NCI-H1436 treated with DMSO at 0.1 percent for 48 hours (cell line): ENCODE measurements at places on chromosomes 13 and 19.

- DNase-seq, result no peak
Observed at GRCh38 chr13:112772929-112773328, 83.1 kb downstream of the ATP11A start.

DNA sequence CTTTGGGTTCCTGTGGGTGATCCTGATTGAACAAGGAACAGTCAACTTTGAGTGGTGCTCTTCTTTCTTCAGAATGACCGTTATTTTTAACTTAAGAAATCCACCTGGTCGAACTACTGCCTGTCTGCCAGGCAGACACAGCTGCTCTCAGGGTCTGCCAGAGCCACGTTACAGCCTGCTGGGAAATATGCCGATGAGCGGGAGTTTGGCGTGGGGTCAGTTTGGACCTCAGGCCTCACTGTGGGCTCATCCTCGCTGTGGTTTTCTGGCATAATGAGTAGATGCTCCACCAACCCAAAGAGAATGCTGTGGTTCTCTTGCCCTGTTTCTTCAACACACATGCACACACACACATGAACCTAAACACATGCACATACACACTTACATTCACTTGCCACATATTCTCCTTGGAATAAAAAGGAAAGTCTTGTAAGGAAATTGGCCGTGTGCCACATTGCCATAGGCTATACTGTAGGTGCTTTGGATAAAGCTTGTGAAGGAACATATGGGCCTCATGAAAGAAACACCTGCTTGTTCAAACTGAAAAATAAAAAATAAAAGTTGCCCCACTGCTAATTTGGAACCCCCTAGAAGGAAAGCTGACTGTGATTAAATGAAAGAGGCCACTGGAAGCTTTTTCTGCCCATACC is 598.7 kb upstream of the KLF12 start:
- DNase-seq, result no peak

GRCh38 chr19:29741776-29742175 is 26.7 kb upstream of the C19orf12 start:
- no peak for DNase-seq

DNA sequence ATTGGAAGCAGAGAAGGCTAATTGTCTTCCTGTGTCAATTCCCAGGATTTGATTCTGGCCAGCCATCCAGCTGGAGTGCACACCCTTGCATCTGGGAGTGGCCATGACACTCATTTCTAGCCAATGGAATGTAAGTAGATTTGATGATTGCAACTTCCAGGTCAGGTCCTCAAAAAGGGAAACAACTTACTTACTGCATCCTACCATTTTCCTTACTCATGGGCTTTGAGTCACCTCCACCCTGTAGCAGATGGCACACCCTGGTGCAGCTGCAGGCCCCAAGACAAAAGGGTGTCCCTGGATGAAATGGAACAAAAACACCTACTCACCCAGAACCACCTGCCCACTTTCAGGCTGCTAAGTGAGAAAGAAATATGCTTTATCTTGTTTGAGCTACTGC is 27.3 kb upstream of the MPHOSPH8 start:
- no peak for DNase-seq

DNA sequence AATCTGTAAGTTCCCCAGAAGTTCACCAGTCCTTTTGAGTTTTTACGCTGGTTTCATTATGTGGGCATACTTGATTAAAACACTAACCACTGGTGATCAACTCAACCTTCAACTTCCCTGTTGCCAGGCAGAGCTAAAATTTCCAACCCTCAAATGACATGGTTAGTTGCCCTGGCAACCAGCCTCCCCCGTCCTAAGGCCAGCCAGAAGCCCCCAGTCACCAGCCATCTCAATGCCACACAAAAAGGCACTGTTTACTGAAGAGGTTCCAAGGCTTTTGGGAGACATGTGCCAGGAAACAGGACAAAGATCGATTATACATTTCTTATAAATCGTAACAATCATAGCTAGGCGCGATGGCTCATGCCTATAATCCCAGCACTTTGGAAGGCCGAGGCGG is 1.6 kb downstream of the ZNF649 start:
- no peak for DNase-seq

- DNase-seq, result no peak
Observed at GRCh38 chr19:16676101-16676798, 15.3 kb downstream of the TMEM38A start.

DNA sequence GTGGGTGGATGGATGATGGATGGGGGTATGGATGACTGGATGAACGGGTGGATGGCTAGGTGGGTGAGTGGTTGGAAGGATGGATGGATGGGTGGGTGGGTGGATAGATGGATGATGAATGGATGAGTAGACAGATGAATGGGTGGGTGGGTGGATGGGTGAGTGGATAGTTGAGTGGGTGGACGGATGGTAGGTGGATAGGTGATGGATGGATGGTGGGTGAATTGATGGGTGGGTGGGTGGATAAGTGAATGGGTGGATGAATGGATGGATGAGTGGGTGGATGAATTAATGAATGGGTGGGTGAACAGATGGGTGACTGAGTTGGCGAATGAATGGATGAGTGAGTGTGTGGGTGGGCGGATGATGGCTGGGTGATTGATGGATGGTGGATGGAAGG is 4.9 kb downstream of the SMIM24 start:
- no peak for DNase-seq

GRCh38 chr13:79340490-79340889 is 65.6 kb downstream of the RBM26 start:
- DNase-seq, result no peak

DNA sequence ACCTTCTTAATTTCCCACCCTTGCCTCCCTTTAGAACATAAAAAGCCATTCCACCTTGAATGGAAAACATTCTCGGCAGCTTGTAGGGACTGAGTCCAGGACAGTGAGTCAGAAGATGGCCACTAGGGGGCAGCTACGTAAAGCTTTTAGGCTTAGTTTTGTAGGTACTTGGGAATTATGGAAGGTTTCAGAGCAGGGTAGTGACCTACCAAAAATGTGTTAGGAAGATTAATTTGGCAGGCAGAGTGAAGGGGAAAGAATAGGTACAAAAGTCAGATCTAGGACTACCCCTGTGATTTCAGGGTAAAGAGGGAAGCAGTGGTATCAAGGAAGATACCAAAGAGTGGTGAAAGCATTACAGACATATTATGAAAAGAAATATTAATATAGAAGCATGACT is 198.4 kb downstream of the NDFIP2 start:
- DNase-seq, result no peak
